GM12878 (cell line): ENCODE measurements at places on chromosomes 1 and 21.

- no peak for DNase-seq
Observed at GRCh38 chr1:93625582-93626327, 55.9 kb downstream of the BCAR3 start.

GRCh38 chr1:51568231-51568935, 48.5 kb upstream of the OSBPL9 start:
- no peak for DNase-seq

DNA sequence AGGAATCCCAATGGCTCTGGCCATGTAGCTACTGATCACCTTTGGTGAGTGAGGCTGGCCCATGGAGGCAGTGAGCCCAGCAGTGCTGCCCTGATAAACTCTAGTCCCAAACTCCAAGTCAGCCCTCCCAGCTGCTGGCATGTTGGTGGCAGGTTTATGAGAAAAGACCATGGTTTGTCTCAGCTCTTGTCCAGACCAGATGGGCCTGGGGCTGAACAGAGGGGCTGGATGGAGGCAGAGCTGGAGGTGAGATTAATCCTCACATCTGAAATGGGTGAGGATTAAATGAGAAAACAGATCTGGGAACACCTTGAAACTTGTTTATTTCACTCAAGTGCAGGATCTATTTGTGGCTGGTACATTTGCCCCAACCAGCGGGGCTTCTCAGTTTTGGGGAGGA, 3.2 kb downstream of the TMEM269 start:
- no peak for DNase-seq

DNA sequence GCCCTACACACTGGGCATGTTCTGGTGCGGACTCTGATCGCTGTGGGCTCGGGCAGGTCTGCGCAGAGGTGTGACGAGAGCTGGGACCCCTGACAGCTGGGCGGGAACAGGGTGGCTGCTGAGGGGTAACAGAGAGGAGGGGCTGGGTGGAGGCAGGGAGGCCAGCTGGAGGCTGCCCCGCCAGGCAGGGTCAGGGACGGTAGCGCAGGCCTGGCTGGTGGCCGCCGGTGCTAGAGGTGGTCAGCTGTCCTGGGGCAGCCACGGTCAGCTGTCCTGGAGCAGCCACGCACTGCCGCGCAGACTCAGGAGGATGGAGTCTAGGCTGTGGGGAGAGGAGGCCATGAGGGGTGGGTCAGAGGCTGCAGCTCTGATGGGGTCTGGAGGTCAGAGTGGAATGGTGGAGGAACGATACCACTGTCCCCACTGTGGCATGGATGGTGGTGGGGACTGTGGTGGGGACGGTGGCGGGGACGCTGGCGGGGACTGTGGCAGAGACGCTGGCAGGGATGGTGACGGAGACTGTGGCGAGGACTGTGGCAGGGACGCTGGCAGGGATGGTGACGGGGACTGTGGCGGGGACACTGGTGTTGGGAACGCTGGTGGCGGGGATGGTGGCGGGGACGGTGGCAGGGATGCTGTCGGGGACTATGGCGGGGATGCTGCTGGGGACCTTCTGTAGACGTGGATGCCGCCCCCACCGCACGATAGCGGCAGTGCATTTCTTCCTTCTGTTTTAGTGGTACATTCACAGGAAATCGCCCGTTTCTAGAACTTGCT, 21.3 kb upstream of the LRRC3 start:
- no peak for DNase-seq

DNA sequence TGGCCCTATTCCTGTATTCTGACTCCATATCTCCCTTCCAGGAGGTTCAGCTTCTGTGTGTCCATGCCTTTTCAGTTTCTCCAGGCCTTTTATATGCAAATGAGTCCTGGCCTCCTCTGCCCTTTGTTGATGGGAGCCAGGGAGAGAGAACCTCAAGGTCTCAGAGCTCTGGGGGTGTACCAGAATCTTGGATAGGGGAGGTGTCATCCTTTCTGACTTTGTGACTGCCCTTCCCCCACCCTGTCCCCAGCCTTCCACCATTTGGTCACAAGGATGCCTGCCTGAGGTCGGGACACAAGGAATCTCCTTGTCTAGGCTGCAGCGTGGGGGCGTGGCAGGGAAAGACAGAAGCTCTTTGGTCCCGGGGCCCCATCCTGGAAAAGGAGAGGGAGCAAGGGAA, 18.6 kb downstream of the LURAP1 start:
- no peak for DNase-seq

DNA sequence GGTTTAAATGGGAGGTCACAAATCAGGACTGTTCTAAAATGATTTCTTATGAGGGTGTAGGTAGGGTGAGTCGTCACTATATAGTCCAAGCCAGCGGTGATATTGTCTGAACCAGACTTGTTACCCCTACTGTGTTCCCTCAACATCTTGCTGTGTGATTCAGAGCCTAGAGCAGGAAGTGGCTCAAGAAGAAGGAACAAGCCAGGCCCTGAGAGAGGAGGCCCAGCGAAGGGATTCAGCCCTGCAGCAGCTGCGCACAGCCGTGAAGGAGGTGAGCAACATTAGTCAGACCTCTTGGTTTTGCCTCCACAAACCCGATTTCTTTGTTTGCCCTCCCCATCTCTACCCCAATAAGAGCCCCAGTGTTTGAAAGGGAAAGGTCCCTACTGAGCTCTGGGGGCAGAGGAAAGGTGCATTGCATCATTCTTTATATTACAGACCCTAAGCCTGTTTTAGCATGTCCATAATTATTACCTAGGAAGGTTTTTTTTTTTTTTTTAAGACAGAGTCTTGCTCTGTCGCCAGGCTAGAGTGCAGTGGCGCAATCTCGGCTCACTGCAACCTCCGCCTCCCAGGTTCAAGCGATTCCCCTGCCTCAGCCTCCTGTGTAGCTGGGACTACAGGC, 5.0 kb upstream of the SH3BGRL3 start:
- no peak for DNase-seq

DNA sequence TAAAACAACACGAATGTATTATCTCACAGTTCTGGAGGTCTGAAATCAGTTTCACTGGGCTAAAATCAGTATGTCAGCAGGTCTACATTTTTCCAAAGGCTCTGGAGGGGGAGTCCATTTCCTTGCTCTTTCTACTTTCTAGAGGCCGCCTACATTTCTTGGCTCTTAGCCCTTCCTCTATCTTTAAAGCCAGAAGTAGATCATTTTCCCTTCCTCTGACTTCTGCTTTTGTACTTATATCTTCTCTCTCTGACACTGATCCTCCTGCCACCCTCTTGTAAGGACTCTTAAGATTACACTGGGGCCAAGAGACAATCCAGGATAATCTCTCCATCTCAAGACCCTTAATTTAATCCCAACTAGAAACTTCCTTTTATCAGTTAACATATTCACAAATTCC, 41.4 kb downstream of the MSH4 start:
- DNase-seq = no peak
